ENCODE measurements at places on chromosomes 3 and 15.

- no peak for DNase-seq
Observed at GRCh38 chr3:95738045-95738444, 1076.3 kb upstream of the EPHA6 start.

GRCh38 chr3:62248734-62249483 is 124.4 kb downstream of the FEZF2 start:
- DNase-seq = no peak

DNA sequence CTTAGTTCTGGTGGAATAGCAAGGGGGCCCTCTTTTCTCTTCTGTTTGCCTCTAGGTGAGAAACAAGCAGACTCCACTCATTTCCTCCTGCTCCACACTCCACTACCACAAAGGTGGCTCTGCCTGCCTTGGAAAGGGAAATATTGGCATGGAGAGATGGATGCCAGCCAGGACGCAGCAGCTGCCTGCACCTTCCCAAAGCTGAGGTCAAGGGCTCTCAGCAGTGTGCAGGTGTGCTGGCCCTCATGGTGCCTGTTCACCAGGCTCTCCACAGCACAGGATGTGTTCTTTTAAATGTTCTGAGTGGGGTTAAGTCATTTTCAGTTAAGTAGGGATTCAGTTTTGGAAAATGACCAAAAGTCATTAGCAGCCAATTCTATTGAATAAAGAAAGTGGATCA is 211.2 kb upstream of the STRIT1 start:
- DNase-seq = no peak

GRCh38 chr15:91855684-91856489 is 2.4 kb downstream of the SLCO3A1 start:
- DNase-seq = peak; percentile 73

DNA sequence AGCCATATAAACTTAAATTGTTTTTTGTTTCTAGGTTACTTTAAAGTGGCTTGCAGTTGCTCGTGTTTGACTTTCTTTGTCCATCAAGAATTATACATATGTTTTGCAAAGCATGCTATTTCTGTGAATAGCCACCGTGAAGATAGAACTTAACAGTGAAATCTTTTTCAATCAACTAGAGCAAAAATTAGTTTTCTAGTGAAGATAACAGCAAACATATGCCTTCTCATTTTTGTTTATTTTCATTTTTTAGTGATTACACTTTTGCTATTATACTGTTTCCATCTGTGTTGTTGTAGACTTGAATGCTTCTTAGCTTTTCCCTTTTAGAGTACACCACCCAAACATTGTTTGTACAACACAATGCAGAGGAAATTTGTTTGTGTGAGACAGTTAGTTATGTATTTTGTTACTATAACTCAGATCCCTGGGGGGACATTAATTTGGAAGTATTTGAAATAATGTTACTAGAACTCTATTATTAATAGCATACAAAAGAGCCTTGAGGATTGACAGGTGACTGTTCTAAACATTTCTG is 62.8 kb downstream of the CRYBG3 start:
- no peak for DNase-seq

DNA sequence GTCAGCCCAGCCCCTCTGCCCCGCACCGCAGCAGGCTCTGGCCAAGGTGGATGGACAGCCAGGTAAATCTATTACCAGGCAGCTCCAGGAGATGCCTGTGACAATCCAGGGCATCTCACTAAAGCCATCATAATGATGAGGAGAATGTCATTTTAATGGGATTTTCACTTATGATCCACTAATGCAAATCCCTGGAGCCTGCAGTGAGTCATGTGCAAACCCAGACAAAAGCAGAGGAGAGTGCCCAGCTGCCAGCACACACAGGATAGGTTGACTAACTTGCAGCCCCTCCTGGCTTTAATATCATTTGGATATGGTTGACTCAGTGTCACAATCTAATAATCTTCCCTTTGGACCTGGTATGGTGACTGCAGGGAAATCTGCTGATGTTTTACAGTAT is 206.9 kb upstream of the TRIM42 start:
- no peak for DNase-seq

DNA sequence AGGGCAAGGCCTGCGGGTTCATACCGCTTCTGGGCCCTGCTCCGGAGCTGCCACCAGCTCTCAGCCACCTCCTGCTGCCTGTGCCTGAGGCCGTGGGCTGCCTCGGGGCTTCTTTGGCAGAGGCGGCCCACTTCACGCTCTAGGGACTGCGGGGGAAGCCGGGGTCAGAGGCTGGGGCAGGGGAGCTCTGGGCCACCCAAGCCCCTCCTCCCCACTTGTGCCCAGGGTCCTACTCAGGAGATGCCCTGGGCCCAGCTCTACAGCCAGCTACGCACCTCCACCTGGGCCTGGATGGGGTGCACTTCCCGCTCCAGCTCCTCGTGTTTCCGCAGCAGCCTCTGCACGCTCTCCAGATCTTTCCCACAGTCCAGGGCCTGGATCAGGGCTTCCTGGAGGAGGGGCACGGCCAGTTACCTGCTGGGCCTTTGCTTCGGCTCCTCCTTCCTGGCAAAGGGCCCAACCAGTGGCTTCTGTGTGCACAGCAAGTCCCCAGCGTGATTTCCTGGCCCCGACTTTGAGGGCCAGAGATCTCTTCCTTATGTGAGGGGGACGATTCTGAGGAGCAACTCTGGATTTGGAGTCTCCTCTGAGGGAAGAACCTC is 24.0 kb downstream of the PLA2G4B start:
- DNase-seq = peak; percentile 81

DNA sequence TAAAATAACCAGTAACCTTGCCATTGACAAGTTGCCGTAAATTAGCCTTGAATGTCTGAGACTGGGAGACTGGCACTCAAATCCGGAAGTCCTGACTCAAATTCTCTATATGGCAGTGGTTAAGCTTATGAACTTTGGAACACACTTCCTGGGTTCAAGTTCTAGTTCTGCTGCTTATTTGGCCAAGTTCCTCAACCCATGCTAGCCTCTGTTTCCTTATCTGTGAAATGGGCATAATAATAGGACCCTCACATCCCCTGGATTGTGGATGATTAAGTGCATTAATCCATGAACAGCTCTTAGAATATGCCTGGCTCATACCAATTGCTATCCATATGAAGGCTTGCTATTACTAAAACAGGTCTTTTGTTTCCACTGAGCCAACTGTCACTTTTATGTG is 311.5 kb downstream of the EDEM1 start:
- DNase-seq = no peak

DNA sequence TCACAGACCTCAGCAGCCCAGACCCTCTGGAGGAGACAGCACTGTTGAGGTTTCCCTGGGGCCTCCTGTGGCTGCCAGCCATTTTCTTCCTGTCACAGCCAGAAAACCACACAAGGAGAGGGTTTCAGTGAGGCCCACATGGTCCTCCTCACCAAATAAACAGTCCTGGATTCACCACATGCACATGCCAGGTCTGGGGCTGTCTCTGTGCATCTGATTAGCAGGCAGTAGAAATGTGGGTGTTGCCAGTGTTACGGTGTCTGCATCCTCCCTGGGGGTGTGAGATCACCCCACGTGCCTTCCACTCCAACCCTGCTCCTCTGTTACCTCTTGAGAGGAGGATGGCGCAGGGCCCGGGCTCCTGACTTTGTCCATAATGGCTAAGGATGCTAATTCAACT is 140.4 kb downstream of the CHDH start:
- DNase-seq = no peak

DNA sequence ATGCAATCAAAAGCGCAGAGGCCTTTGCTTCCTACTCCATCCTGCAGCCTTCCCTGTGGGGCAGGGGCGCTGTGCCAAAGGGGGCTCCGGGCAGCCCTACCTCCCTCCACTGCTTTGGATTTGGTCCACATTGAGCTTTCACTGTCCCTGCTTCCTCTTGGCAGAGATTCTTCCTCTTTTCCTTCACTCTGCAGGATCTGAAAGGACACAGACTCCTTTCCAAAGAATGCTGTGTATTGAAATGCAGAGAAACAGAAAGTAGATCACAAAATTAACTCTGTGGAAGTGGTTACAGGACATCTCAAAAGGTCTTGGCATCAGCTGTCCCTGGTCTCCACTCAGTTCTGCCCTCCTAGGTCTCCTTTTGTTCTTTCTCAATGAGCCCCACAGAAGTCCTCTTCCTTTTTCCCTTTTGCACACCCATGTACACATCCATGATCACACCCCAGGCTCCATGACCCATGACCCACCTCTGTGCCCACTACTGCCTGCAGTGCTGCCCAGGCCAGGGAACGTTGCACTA is 64.1 kb downstream of the CCR1 start:
- no peak for DNase-seq

DNA sequence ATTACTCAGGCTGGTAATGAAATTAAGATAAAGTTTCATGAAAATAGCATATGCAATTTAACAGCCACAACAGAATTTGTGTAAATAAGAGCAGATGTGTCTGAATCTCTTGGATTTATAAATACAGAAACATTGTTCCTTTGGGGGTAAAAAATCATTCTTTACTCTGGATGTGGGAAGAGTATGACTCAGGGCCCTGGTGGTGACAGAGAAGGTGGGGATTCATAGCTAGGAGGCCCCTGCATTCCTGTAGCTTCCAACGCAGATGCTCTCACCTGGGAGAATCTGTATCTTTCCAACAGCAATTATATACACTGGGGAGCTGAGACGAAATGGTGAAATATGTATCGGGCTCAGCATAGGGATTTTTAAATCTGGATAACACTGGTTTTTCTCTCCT is 167.6 kb upstream of the CADPS start:
- no peak for DNase-seq

DNA sequence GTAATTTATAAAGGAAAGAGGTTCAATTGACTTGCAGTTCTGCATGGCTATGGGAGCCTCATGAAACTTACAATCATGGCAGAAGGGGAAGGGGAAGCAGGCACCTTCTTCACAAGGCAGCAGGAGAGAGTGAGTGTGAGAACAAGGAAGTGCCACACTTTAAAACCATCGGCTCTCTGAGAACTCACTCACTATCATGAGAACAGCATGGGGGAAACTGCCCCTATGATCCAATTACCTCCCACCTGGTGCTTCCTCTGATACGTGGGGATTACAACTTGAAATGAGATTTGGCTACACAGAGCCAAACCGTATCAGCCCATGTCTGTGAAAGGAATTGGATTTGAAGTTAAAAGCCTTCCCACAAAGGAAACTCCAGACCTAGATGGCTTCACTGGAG is 39.1 kb downstream of the TKT start:
- no peak for DNase-seq

- peak; percentile 52 for DNase-seq
Observed at GRCh38 chr3:196120291-196120951, 38.5 kb upstream of the TFRC start.

GRCh38 chr15:58551764-58552504 is 120.1 kb downstream of the LIPC start:
- peak; percentile 82 for DNase-seq

GRCh38 chr3:28916713-28917499 is 364.0 kb upstream of the RBMS3 start:
- DNase-seq = peak; percentile 26

DNA sequence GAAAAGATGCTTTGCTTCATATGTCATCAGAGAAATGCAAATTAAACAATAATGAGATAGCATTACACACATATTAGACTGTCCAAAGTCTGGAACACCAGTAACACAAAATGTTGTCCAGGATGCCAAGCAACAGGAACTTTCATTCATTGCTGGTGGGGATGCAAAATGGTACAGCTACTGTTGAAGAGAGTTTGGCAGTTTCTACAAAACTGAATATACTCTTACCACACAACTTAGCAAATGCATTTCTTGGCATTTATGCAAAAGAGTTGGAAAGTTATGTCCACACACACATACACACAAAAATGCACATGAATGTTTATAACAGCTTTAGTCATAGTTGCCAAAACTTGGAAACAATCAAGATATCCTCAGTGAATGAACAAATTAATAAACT is 195.2 kb upstream of the MME start:
- DNase-seq = no peak

DNA sequence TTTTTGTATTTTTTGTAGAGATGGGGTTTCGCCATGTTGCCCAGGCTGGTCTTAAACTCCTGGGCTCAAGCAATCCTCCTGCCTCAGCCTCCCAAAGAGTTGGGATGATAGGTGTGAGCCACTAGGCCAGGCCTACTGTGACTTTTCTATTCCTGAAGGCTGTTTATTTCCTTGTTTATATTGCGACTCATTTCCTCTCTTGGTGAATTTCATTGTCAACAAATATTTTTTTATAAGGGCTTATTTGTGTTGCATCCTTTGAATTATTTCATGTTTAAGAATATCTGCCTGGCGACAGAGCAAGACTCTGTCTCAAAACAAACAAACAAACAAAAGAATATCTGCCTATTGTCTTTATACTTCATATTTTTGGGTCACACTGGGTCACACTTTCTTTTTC is 29.4 kb upstream of the MCCC1 start:
- no peak for DNase-seq

DNA sequence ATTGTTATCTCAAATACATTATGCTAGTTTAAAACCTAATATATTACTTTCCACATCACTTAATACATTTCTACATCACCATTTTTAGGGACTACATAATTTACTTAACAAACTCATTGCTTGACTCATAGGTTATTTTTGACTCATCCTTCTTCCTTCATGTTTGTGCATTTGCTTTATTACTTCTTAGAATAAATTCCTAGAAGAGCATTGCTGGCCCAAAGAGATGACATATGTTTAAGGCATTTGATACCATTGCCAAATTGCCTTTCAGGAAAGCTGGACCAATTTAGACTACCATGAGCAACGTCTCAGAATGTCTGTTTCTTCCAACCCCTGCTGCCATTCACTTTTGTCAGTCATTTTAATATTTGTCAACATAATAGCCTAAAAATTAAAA is 905.8 kb downstream of the IGSF11 start:
- no peak for DNase-seq

GRCh38 chr15:64070965-64071851 is 22.4 kb downstream of the CIAO2A start:
- DNase-seq = peak; percentile 55

GRCh38 chr3:39911465-39912309 is 102.3 kb downstream of the MYRIP start:
- peak; percentile 20 for DNase-seq
